NCI-H187 treated with DMSO at 0.1 percent for 48 hours (cell line): ENCODE measurements at places on chromosomes 3 and 15.

DNA sequence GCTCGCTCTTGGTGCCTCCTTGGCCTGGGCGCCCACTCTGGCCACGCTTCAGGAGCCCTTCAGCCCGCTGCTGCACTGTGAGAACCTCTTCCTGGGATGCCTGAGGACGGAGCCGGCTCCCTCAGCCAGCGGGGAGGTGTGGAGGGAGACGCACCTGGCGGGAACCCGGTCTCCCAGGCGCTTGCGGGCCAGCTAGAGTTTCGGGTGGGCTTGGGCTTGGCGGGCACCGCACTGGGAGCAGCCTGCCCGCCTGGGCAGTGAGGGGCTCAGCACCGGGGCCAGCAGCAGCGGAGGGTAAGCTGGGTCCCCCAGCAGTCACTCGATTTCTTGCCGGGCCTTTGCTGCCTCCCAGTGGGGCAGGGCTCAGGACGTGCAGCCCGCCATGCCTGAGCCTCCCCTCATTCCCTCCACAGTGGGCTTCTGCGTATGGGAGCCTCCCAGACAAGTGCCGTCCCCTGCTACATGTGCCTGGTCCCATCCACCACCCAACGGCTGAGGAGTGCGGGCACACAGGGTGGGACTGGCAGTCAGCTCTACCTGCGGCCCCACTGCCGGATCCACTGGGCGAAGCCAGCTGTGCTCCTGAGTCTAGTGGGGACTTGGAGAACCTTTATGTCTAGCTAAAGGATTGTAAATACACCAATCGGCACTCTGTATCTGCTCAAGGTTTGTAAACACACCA, 708.7 kb downstream of the VGLL3 start:
- no peak for DNase-seq

DNA sequence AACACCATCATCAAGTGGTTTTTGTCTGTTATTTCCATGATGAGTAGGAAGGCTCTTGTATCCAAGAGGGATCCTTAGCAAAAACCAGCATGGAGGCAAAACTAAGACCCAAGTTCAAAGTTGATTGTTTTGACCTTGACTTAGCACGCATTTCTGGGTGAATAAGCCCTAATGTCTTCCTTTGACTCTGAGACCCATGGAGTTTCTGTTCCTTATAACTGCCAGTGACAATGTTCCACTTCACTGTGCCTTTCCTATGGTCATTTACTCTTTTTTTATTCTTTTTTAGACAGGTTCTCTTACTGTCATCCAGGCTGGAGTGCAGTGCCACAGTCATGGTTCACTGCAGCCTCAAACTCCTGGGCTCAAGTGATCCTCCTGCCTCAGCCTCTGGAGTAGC, 118.2 kb upstream of the MRPL3 start:
- DNase-seq = no peak

DNA sequence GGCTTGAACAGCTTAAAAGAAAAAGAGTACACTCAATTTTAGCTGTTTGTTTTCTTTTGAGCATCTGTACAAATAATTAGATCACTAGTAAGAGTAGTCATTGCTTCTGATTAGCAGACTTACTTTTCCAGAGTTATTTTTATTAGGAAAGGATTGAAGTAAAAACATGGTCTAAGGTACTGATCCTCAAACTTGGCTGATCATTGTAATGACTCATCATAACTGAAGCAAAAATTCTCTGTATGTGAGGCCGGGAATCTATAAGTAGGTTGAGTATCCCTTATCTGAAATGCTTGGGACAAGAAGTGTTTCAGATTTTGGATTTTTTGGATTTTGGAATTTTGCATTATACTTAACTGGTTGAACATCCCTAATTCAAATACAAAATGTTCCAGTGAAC, 12.4 kb downstream of the NMD3 start:
- no peak for DNase-seq

DNA sequence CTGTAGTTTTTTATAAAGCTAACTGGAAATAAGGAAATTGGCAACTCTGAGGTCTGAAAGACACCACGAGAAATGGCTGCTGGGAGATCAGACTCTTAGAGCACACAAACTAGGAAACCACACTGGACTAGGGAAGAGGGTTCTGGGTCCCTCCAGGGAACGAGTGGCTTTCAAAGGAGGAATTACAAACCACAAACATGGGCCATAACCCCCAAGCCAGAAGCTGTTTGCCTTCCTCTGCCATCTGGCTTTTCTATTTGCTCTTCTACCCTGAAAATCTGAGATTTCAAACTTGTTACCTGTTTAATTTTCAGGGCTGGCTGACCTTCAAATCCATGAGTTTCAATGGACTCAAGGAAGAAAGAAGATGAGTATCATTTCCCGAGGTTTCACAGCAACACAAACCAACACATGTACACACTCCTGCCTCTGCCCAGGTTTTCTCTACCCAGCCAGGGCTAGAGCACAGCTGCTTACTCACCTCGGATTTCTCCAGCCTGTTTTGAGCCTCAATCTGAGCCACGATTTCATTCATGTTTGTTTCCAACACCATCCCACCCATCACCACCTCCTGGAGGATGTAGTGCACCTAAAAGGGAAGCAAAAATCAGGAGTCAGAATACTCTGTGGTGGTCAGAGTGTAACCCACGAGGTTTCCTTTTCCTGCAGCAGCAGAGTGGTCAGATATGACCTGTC, 22.6 kb upstream of the ANPEP start:
- no peak for DNase-seq

- no peak for DNase-seq
Measured at GRCh38 chr15:48888836-48889235, 10.9 kb downstream of the EID1 start.

- DNase-seq = no peak
Measured at GRCh38 chr3:52880474-52880873, 16.9 kb downstream of the STIMATE start.

- no peak for DNase-seq
Measured at GRCh38 chr3:120355486-120355885, 6.3 kb upstream of the LRRC58 start.

DNA sequence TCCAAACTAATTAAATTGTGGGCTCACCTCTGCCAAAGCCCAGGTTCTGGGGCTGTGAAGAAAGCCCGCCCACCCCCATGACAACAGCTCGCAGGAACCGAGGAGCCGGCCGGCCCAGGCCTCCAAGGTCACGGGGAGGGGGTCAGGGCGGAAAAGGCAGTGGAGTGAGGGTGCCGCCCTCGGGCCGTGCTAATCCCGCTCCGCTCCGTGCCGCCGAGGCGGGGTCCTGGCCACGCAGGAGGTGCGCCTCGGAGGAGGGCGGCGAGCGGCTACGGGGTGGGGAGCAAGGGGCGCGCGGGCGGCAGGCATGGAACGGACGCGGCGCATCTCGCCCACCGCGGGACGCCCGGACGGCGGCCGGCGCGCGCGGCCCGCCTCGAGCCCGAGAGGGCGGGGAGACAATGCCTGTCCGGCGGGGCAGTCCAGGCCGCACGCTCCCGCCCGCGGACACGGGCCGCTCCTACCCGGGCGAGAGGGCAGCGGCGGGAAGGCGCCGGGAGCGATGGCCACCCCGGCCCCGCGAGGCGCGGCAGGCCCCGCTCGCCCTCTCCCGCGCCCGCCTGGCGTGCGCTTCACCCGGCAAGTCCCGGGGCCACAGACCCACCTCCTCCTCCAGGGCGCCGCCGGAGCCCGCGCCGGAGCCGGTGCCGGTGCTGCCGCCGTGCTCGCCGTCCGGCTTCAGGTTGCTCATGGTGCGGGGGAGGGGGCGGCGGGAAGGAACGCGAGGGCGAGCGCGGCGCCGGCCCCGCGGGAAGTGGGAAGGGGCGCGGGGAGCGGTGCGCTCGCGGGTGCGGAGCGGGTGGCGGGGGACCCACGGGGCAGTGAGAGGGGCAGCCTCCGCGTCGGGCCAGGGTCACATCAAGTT, 528 bp downstream of the RBPMS2 start:
- DNase-seq = no peak

GRCh38 chr3:161576311-161576710, 79.7 kb downstream of the OTOL1 start:
- DNase-seq = no peak
